GM13977 (cell line): ENCODE measurements at places on chromosomes 3 and 15.

GRCh38 chr15:100918690-100919480, at the start of gene LRRK1:
Gene LRRK1, plus strand, starts transcription at chr15:100919357. Its CDS starts 5,276 bp downstream, at chr15:100924633.
- DNase-seq, result peak; percentile 74

GRCh38 chr3:195692781-195693427, 27.9 kb upstream of the MUC20 start:
- no peak for DNase-seq

GRCh38 chr3:17747174-17747889, 4.9 kb upstream of the TBC1D5 start:
- peak; percentile 65 for DNase-seq

DNA sequence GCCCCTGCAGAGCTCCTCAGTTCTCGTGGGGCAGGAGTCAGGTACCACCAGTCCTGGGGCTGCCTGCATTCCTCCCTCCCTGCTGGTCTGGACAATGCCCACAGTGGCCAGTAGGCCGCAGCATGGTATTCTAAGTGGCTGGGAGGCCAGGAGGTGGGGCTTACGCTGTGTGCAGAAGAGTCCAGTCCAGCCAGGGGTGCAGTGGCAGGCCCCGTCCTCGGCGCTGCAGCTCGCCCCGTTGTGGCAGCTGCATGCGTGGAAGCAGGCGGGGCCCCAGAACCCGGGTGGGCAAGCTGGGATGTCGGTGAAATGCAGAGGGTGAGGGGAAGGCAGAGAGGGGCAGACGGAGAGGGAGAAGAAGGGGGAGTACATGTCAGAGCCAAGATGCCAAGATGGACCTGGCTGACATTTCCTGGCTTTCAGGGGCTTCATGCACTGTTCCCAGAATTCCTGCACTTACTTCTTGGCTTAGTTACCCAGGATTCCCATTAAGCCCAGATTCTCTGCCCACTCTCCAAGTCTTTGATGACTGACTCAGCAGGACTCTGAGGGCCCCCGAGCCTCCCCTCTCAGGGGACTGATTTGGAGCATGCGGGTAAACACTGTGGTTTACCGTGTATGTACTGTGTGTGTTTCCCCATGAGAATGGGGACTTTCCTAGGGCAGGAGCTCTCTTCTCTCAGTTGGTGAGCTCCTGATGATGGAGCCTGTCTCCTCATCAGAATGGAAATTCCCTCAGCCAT, 47.5 kb downstream of the RAB11A start:
- peak; percentile 87 for DNase-seq

DNA sequence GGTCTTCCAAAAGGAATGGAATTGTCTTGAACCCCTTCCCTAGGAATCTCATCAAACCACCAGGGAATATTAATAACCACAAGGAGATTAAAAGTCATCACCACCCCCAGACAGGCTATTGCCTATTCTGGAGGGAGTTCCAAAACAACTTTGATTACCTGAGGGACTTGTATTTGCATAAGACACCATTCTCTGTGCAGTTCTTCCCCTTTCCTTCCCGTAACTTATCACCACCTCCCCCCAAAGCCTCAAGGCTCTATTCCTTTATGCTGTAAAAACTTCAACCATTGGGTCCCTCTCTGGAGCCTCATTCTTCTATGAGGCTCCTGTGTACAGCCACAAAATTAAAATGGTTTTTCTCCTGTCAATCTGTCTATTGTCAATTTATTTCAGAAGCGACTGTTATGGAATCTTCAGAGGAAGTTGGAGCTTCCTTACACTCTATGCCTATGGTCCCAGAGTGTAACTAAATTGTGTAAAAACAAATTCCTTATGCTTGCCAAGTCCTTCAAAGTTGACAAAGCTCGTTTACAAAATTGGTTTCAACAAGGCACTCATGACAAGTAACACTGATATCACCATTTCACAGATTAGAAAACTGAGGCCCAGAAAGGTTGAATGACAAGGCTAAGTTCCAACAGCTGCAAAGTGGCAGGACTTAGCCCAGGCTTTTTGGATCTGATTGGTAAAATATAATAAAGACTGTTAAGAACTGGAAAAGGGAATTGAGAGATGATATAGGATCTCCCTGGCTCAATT, 68.3 kb upstream of the HERC1 start:
- DNase-seq, result no peak

GRCh38 chr3:103968751-103969150, 1398.0 kb upstream of the ALCAM start:
- no peak for DNase-seq

DNA sequence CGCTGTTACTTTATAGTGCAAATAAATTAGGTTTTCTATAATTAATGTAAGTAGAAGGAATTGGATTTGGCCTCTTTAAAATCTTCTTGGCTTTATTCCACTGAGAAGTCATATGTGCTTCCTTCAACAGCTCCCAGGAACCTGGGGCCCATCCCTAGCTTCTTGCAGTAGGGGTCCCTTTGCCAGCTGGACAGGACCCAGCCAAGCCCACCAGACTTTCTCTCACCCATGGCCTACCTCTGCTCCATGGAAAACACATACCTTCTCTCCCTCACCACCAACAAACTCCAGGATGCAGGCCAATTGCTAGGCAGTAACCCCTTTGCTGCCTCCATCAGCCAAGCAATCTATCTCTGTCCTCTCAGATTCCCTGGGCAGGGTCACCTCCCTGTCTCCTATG, 84.0 kb downstream of the RSL24D1 start:
- DNase-seq, result no peak

- no peak for DNase-seq
These were observed 231.9 kb downstream of the NSUN3 start for GRCh38 chr3:94294806-94295205.

GRCh38 chr3:148791920-148792319, 35.7 kb upstream of the CPB1 start:
- DNase-seq, result no peak

DNA sequence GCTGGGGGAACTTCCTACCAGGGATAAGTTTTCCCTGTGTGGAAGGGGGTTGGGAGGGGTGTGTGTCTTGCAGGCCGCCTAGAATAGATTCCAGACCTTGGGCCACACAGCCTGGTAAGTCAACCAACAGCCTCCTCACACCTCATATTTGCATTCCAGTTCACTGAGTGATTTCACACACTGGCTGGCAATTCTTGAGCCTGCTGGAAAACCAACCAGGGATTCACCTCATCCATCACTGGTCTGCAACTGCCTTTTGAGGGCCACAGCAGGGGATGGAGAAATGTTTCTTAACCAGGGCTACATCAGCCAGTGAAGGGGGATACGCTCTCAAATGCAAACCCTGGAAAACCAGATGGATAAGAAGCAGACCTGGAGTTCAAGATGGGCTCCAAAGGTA, 2.0 kb downstream of the FSTL1 start:
- DNase-seq, result no peak

DNA sequence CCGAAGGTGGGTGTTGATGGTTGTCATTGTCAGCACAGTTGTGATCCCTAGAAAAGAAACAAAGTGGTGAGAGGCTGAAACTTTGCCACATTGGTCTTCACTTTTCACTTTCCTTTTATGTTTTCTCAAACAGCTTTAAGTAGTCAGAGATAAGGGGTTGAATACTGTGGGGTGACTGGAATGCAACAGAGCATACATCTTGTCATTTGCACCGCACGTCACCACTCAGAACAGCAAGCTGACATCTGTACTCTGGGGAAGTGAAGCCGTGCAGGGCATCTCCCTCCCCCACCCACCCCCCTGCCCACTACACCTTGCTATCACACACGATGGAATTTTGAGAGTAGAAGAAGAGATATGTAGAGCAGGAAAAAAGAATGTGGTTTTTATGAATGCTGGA, 211.7 kb downstream of the GABRB3 start:
- DNase-seq, result no peak

DNA sequence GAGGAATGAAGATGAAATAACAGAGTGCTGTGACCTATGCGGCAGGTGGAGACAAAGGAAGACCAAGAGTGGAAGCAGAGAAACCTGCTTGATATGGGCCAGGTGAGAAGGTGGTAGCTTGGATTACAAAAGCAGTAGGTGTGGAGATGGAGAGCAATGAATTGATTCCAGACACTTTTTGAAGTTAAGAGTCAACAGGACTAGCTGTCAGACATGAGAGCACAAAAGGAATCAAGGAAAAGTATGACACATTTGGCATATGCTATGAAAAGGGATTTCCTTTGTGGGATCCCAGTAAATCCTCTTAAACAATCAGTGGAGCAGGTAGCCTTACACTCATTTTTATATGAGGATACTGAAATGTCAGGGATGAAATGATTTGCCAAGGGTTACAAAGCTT, 160.5 kb downstream of the GREM1 start:
- DNase-seq, result no peak

- DNase-seq, result no peak
These were observed 10.0 kb downstream of the FAM98B start for GRCh38 chr15:38463893-38464292.

DNA sequence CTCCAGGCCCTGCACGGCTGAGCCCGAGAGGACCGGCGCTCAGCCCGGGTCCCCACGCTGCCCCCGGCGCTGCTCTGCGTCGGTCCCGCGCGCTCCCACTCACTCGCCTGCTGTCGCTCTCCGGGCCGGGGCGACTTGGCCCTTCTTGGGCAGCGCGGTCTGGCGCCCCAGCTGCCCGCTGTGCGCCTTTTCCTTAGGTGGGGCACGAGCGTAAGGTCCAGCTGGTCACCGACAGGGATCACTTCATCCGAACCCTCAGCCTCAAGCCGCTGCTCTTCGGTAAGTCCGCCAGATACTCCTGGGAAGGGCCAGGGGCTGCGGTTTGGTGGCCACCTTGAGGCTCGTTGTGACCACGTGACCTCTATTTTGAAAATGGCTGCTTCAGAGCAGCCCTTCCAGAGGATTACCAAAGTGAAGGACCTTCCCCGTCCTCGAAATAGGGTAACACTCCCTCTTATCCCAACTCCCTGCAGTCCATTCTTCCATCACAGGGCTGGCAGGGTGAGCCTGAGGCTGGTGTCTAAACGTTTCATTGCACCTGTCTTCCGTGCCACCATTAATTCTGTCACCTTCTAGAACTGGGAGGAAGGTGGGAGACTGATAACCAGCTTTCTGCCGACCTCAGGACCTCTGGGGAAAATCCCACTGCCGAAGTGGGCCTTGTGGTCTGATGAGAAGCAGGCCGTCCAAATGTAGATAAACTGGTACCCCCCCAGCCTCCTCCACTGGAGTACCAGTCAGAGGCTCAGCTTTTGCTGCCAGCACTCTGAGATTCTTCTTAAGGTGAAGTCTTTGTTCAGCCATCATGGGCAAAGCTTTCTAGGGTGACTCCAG, 812 bp downstream of the P4HTM start:
- no peak for DNase-seq

- no peak for DNase-seq
These were observed 80.2 kb downstream of the ARNT2 start for GRCh38 chr15:80484333-80484864.

DNA sequence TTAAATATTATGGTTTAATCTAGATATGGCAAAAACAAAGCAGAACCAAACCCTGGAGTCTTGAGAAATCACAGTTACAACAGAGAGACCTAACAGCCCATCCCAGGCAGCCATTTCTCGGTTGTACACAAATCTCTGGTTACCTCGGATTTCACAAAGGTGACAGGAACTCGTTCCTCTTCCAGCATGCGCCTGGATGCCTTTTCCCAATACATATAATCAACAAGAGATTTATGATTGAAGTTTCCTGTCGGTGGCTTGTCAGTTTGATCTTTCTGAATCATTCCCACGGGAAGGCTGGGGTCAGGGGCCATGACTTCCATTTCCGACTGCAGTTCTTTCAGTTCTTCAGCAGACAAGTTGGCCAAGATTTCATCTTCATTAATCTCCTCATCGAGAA, 445 bp downstream of the LMOD3 start:
- DNase-seq, result no peak

DNA sequence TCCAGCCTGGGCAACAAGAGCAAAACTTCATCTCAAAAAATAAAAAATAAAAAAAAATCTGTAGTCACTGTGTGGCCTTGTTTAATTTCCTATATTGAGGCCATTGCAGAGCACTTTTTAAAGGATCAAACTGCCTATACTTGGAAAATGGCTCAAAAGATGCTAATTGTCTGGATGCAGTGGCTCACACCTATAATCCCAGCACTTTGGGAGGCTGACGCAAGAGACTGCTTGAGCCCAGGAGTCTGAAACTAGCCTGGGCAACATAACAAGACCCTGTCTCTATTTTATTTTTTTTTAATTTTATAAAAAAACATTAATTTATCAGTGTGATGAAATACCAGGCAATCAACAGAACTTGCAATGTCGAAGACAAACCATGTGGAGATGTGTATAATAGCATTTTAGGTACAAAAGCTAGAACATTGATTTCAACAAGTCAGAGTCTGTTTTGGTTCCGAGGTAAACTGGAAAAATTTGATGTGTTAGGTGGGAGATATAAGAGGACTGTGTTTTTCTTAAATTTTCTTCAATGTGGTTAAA, 47.0 kb upstream of the SETD2 start:
- DNase-seq, result no peak

DNA sequence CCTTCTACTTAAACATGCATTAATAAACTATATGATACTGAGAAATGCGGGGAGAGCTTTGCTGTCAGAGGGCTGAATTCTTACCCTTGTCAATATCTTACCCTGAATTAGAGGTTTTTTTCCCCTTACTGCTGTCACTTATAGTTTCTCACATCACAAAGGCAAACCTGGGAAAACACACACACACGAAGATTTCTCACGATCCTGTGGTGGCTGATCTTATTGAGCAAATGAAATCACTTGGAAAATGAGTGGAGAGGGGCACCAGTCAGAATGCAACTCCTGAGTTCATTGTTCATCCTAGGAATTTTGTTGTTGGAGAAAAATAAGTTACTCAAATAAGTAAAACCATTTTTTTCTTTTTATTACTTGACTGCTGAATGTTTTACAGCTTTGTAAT, 673.6 kb downstream of the EDEM1 start:
- DNase-seq, result no peak

GRCh38 chr3:127754411-127755304, 67.7 kb downstream of the MGLL start:
- peak; percentile 69 for DNase-seq

DNA sequence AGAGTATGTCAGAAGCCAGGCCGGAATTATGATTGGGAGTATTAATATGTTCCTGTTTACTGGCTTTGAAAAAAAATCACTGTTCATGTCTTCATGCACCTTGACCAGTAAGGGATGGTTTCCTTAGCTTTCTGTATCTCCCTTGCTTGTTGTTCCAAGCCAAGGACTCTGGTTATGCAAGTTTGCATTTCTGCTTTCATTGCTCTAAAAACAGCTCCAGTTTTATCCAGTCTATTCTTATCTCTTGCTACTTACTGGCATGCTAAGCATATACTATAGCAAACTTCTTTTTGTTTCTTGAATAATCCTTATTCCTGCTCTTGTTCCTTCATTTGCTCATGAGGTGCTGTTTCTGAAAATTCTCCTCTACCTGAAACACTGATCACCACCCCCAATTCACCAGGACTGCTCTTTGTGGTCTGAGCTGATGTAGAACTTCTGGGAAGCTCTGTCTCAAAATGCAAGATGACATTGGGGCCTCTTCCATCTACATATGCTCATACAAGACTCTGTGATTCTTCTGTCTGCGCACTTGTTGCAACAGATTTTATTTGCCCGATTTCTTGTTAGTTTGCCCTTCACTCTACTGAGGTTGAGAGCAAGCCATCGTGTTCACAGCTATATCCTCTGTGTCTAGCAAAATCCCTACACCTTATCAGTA, 173.0 kb downstream of the EBLN2 start:
- no peak for DNase-seq
